ENCODE measurements at places on chromosomes 5 and 9. TPM values are rescaled to one million over a fixed set of nuclear protein-coding genes. Genes with fewer than 3 reads are reported as not detected.

DNA sequence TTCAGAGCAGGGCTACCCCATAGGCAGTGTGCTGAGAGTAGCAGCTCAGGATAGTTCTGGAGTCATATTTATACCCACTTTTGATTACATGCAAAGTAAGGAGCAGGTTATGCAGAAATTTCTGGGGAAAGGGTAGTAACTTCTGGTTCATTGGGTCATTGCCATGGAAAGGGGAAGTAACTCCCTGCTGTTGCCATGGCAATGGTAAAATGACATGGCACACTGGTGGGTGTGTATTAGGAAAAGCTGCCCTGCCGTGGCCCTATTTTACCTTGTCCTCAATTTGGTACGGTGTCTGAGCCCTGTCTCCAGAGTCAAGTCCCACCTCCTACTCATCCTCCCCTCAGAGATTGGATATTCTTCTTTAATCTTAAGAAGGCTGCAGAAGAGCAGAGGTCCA lies 526.7 kb upstream of the TYRP1 start:
- DNase-seq = no peak

DNA sequence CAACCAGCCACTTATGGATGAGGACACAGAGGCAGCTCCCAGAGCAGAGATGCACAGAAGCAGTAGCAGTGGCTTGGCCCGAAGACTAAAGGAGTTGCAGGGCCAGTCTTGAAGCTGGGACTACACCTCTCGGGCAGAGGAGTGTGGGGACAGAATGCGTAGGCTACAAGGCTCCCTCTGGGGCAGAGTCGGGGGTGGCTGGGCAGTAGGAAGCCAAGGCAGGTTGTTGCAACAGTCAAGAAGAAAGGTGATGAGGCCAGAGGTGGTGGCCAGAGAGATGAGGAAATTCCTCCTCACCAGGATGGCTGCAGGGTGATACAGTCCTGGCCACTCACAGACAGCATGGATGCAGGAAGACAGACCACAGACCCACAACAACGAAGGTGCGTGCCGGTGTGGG lies 4.9 kb upstream of the N4BP3 start:
- no peak for DNase-seq

The TMEM171 gene
- total RNA-seq = 0.26 TPM

GRCh38 chr5:172939611-172940267 lies 19.5 kb upstream of the RPL26L1 start:
- DNase-seq = no peak

The TRAPPC13 gene
- 18.5 TPM for total RNA-seq

- DNase-seq = no peak
Measured at GRCh38 chr5:102762095-102762534, 7.0 kb downstream of the PAM start.

The DPP7 gene
- total RNA-seq = 392 TPM

GRCh38 chr5:9545136-9545991 lies 511 bp downstream of the SEMA5A start:
- no peak for DNase-seq

Measured in activated T-cell treated with anti-CD3 and anti-CD28 coated beads, Interleukin-2, amount 50 U/mL, for 4 hours (primary cell).